ENCODE measurements at places on chromosomes 7 and 10. TPM values are rescaled to one million over a fixed set of nuclear protein-coding genes. Genes with fewer than 3 reads are reported as not detected.
A peak's percentile ranks its signal among the peaks of the same experiment; 100 is the strongest.

GRCh38 chr7:9148687-9149086 lies 715.3 kb downstream of the NXPH1 start:
- no peaks in the 10 kb centered on the region for H3K4me1 ChIP-seq
- no peaks in the 10 kb centered on the region for H3K36me3 ChIP-seq
- H3K27me3 ChIP-seq, result no peaks in the 10 kb centered on the region

- DNase-seq, result no peak
- no peaks in the 10 kb centered on the region for H3K27me3 ChIP-seq
- H3K4me3 ChIP-seq, result no peak overlapping the region
- no peaks in the 10 kb centered on the region for H3K36me3 ChIP-seq
- no peaks in the 10 kb centered on the region for H3K4me1 ChIP-seq
- H3K27ac ChIP-seq, result no peak overlapping the region
Measured at GRCh38 chr7:17396692-17397091, 98.2 kb downstream of the AHR start.

DNA sequence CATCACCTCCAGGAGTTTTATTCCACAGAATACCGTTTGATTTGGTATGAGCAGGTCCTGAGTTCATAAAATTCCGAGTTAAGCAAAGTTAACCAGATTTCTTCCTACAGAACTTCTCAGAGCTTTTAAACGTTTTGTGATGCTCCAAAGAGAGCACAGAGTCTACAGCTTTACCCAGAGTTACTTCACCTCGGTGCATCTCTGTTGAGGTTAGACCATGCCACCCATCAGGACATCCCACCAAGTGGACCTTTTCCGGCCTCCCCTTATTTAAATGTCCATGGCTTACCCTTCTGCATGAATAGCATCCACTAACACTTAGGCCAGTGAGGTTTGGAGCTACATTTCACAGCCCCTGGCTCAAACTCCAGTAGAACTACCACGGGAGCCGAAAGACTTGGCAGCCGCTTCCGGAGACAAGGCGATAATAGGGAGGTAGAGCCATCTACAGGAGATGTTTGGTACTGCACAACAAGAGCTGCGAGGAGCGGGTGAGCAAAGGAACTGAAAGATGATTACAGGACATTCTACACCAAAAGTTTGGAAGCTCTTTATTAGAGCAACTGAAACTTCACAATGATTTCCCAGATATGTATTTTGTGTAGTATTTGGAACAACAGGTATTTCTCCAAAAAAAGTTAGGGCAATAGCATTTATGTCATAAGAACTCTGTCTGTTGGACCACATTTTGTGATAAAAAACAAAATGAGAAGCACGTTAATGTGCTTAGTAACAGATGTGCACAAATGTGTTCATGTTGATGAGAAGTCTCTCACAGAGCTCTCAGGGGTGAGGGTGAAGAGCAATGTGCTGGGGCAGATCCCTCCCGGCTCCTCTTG lies 174.7 kb downstream of the HERPUD2 start:
- no peaks in the 10 kb centered on the region for H3K4me1 ChIP-seq
- DNase-seq, result peak; percentile 73
- H3K27me3 ChIP-seq, result no peaks in the 10 kb centered on the region
- H3K27ac ChIP-seq, result no peak overlapping the region
- H3K36me3 ChIP-seq, result no peaks in the 10 kb centered on the region

DNA sequence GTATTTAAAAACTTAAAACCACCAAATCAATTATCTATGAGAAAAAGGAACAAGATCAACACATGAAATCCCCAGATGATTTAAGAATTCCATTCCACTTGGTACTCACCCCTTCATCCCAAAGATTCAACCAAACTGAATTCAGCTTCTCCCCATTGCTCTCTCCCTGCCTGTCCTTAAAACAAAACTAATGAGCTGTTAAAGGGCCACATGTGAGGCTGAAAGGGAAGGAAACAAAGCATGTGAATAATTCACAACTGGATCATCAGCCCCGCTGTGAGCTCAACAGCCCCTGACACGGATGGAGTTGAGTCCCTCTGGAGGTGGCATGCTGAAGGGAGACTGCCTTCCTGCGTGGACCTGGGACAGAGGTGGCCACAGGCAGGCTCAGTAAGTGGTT lies 32.9 kb downstream of the VOPP1 start:
- no peak for DNase-seq
- no peaks in the 10 kb centered on the region for H3K27me3 ChIP-seq
- H3K4me3 ChIP-seq, result no peak overlapping the region
- H3K4me1 ChIP-seq, result peaks cover 3% of the 10 kb centered on the region
- no peaks in the 10 kb centered on the region for H3K36me3 ChIP-seq

GRCh38 chr7:155274633-155275355 lies 22.9 kb upstream of the INSIG1 start:
- no peak overlapping the region for H3K4me3 ChIP-seq
- no peak overlapping the region for H3K27ac ChIP-seq
- no peak for DNase-seq
- H3K4me1 ChIP-seq, result no peaks in the 10 kb centered on the region
- H3K27me3 ChIP-seq, result peaks cover 7% of the 10 kb centered on the region

- H3K4me1 ChIP-seq, result peaks cover 19% of the 10 kb centered on the region
- DNase-seq, result peak; percentile 84
- no peaks in the 10 kb centered on the region for H3K27me3 ChIP-seq
Measured at GRCh38 chr7:100837099-100837836, 9.9 kb upstream of the EPHB4 start.

DNA sequence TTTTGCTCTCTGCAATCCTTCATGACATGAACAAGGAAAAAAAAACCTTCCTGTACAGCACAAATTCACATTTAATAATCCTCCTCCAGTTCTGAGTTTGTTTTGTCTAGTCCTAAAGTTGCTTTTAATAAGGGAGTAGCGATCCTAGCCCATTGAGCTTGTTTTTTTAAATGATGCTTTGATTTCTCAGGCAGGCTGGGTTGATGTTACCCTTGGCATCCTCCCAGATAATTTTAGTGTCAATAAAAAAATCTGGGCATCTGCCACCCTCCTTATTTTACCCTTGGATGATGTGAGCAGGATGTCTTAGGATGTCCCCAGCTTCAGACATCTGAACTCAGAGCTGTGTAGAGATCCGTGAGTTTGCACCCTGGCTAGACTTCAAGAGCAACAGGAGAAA lies 33.9 kb upstream of the PROSER2 start:
- no peak for DNase-seq
- H3K27ac ChIP-seq, result no peak overlapping the region
- H3K36me3 ChIP-seq, result no peaks in the 10 kb centered on the region
- no peaks in the 10 kb centered on the region for H3K27me3 ChIP-seq
- H3K4me1 ChIP-seq, result no peaks in the 10 kb centered on the region

GRCh38 chr10:75103881-75104686 lies 7.4 kb upstream of the SAMD8 start:
- no peak overlapping the region for H3K27ac ChIP-seq
- DNase-seq, result no peak
- no peak overlapping the region for H3K4me3 ChIP-seq
- H3K4me1 ChIP-seq, result peaks cover 26% of the 10 kb centered on the region
- H3K36me3 ChIP-seq, result no peaks in the 10 kb centered on the region

ARHGAP21 gene
- 74.3 TPM for total RNA-seq

LDB3 gene
- total RNA-seq, result 2.7 TPM
